ENCODE measurements at places on chromosomes 7 and 10.
A peak's percentile ranks its signal among the peaks of the same experiment; 100 is the strongest.

DNA sequence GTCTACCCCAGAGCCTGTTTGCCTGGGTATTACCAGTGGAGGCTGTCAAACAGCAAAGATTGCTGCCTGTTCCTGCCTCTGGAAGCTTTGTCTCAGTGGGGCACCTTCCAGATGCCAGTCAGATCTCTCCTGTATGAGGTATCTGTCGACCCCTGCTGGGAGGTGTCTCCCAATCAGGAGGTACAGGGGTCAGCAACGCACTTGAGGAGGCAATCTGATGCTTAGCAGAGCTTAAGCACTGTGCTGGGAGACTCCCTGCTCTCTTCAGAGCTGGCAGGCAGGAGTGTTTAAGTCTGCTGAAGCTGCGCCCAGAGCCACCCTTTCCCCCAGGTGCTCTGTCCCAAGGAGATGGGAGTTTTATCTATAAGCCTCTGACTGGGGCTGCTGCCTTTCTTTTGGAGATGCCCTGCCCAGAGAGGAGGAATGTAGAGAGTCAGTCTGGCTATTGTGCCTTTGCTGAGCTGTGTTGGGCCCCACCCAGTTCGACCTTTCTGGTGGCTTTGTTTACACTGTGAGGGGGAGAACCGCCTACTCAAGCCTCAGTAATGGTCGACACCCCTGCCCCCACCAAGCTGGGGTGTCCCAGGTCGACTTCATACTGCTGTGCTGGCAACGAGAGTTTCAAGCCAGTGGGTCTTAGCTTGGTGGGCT lies 62.2 kb downstream of the PPP1R9A start:
- no peak for DNase-seq

DNA sequence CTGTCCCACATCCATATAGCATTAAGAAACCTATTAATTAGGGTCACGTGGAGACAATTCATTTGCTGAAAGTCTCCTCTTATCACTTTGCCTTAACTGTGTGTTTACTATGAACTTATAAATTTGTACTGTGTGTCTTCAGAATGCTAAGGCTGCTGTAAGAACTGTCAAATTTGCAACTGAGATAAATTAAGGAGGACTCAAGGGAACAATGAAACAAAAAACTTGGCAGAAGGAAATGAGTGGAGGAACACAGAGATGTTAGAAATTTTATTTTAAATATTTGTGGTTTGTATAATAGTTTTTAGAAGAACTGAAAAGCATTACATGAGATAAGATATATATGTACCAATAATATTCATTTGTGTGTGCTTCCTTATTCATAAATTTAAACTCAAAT lies 1005.3 kb upstream of the SORCS1 start:
- no peak for DNase-seq

- peak; percentile 64 for DNase-seq
Observed at GRCh38 chr10:132402781-132403241, 5.8 kb downstream of the PWWP2B start.

DNA sequence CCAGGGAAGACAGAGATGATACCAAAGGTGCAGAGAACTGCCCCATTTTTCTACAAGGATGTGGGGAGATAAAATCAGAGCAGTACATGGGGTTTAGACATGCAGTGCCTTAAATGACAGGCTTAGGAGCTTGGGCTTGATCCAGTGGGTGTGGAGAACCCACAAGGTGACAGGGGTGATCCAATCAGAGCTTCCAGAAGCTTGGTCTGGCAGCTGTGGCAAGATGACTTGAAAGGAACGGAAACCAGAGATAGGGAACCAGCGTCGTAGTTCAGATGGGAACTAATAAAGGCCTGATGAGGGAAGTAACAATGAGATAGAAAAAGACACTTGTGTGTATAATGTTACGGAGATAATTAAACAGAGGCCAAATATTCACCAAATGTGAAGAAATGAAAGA lies 80.7 kb downstream of the SLC37A3 start:
- no peak for DNase-seq

- peak; percentile 54 for DNase-seq
Observed at GRCh38 chr7:142319970-142320369, 62.1 kb upstream of the PRSS58 start.

DNA sequence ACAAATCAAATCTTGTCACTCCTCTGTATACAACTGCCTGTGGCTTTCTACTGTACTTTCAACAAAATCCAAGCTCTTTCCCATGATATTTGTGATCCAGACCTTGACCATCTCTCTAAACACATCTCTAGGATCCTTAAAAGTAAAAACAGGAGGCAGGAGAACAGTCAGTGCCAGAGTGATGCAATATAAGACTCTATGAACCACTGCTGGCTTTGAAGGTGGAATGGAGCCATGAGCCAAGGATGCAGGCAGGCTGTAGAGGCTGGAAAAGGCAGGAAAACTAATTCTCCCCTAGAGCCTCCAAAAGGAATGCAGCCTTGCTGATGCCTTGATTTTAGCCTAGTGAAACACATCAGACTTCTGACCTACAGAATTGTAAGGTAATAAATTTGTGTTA lies 45.5 kb upstream of the LRRN3 start:
- no peak for DNase-seq

- no peak for DNase-seq
Observed at GRCh38 chr7:96953676-96954513, 51.5 kb upstream of the DLX6 start.

- DNase-seq, result peak; percentile 78
Observed at GRCh38 chr7:1290679-1291356, 58.1 kb downstream of the UNCX start.

- DNase-seq, result no peak
Observed at GRCh38 chr10:126504761-126505112, 116.5 kb upstream of the ADAM12 start.

Measured in H7 (cell line).